ENCODE measurements at places on chromosomes 16 and 17. TPM values are rescaled to one million over a fixed set of nuclear protein-coding genes. Genes with fewer than 3 reads are reported as not detected.

The CISD3 gene
- total RNA-seq, result 3.2 TPM

The PPP1R9B gene
- 74.0 TPM for total RNA-seq

DNA sequence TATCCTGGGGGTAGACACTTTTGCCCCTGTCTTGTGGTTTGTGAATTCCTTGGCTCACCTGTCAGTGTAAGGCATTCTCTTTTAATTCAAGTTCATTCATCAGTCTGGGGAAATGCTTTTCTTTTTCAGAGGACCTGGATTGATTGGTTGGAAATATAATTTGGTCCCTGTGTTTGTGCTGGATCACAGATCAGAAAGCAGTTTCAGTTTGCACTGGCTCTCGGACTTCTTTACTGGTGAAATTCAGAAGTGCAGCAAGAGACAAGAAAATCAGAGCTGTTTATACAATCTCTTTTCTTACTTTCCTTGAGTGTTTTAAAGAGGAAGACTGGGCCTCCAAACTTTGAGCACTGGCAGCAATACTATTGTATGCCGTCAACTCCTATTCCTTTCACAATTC lies 161.8 kb upstream of the KCNJ16 start:
- DNase-seq, result no peak

- no peak for DNase-seq
Observed at GRCh38 chr16:54007504-54007903, 279.1 kb downstream of the IRX3 start.

GRCh38 chr16:79628988-79629387 lies 28.5 kb upstream of the MAF start:
- DNase-seq, result no peak

DNA sequence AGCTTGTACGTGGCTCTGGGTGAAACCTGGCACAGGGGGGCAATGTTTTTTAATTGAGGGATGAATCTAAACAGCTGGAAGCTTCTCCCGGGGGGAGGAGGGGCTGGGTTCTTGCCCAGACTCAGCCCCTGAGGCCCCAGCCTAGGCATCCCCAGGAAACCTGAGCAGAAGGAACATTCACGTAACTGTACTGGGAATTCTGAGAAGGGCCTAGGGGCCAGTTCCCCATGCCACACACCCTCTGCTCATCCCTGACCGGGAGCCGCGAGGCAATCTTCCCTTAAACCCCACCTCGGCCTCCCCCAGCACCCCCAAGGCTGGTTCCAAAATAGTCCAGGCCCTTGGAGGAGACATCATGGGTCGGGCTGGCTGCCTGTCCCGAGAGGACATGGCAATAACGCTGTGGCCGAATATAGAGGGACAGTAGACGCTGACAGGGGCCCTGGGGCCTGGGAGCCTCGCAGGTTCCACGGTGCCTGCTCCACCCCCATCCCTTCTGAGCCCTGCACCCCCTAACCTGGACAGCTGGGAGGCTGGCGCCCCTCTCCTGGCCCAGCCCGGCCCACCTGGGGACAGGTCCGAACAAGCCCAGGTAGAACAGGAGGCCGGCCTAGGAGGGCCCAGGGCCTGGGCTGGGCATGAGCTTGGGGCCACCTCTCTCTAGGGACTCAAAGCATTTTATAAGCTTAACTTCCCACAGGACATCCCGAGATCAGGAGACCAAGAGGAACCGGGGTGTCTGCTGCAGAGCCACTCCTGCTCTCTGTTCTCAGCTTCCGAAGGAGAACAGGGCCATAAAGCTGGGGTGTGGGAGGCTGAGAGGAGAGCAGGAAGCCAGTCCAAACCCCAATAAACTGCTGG lies 83.2 kb upstream of the TOB1 start:
- no peak for DNase-seq

- DNase-seq, result no peak
Observed at GRCh38 chr17:42618442-42619150, 9.1 kb downstream of the TUBG1 start.

- DNase-seq, result no peak
Observed at GRCh38 chr17:2613089-2613808, 19.8 kb downstream of the PAFAH1B1 start.

Measured in glutamatergic neuron (in vitro differentiated cells).